ENCODE measurements at places on chromosomes 11 and 22.
A peak's percentile ranks its signal among the peaks of the same experiment; 100 is the strongest.

DNA sequence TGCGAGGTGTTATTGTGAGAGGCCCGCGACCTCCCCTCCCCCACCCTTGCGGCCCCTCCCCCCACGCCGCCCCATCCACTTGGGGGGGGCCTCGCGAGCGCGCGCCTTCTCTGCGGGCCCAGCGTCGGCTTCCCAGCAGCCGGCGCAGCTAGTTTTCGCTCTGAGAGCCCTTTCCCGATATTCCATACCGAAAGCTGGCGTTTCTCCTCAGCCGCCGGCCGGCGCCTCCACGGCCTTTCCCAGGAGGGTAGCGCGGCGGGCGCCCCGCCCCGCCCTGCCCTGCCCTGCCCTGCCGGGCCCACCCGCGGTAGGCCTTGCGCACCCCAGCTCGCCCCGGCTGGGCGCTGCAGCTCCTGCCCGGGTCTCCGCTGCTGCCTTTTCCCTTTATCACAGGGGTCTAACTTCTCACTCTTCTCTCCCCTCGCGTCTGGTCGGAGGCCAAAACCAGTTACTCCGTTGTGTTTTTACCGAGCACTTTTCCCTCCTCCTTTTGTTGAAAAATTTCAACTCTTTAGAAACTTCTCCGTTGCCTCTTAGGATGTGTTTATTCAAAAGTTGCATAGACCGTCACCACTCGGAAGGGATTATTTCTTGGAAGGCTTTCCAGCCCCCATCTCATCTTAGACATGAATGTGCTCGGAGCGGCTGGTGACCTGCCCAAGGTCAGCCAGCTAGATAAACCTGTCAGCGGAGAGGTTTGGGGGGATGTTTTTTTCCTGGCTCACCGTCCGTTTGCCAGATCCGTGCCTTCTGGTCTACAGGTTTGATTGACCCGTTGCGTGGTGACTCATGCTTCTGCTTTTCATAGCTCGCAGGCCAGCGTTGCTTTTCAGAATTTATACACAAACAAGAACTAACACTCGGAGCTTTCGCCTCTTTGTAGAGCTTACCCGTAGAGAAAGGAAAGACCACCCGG is 648 bp downstream of the PAFAH1B2 start:
- DNase-seq: peak; percentile 30

GRCh38 chr11:44955015-44955738 is 4.5 kb upstream of the TP53I11 start:
- DNase-seq: no peak

DNA sequence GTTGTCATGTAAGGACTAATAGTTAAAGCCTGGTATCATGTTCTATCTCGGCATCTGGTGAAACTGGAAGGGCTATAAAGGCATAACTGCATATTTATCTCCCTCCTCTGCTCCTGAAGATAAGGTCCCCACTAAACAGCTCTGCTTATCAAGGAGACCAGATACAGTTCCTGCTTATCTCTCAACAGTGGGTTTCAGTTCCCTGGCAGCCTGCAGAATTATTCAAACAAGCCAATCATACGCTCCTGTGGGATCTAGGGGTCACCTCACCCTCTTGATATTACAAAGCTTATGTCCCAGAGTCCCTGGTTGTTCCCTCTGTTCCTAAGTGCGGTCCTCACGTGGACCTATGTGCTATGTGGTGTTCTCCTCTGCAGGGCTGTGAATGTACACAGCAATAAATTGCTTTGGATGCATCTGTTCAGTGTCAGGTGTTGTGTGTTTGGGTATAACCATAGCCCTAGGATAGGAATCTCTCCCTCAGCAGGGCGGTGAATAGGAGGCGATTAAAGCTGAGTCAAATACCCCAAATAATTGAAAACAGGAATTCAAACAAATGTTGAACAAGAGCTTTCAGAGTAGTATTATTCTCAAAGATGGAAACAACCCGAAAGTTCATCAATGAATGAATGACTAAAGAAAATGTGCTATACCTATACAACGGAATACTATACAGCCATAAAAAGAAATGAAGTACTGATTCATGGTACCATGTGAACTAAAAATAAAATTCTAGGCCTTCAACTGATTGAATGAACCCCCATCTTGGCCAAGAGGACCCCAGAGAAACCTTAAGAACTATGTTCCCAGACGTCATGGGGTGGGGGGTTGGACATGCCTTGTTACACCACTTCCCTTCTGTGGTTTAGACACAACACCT is 3.1 kb upstream of the OOSP4A start:
- DNase-seq: no peak

GRCh38 chr22:23184764-23185113 is 4.4 kb downstream of the BCR start:
- no peak for DNase-seq

DNA sequence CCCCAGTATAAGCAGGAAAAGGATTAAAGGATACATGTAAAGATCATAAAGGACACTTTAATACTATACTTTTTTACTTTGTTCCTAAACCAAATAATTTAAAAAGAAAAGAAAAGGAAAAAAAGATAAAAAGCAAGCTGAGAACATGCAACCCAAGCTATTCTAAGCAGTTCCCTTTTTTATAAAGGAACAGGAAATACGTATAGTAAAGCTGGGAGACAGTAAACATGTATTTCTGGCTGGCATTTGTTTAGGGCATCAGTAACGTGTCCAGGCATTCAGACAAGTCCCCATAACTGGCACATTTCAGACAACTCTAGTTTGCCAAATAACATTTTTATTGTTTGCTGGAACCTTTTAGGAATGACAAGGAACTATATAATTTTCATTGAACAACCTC is 24.9 kb downstream of the BCO2 start:
- no peak for DNase-seq

- no peak for DNase-seq
Observed at GRCh38 chr11:105548359-105548758, 61.5 kb upstream of the GRIA4 start.

- DNase-seq: no peak
Observed at GRCh38 chr22:32531228-32531627, 56.6 kb downstream of the FBXO7 start.

- no peak for DNase-seq
Observed at GRCh38 chr11:59437770-59438169, 1.5 kb downstream of the OR5A1 start.

- DNase-seq: no peak
Observed at GRCh38 chr11:57513911-57514537, 1.5 kb downstream of the SLC43A1 start.

DNA sequence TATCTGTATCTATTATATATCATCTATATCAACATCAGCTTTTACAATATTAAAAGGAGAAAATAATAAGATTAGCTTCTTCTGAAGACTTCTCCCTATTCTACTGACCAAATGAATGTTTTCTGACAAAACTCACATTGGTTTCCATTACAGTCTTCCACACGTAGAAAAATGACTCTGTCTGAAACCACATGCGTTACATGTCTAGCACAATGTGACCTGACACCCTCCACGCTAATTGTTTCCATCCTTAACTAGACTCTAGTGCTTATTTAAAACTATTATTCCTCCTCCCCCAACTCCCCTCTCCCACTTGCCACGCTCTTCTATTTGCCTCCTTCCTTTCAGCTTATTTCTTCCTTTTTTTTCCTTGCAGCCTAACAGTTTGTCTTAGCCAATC is 172.1 kb downstream of the ADAMTS15 start:
- DNase-seq: no peak

DNA sequence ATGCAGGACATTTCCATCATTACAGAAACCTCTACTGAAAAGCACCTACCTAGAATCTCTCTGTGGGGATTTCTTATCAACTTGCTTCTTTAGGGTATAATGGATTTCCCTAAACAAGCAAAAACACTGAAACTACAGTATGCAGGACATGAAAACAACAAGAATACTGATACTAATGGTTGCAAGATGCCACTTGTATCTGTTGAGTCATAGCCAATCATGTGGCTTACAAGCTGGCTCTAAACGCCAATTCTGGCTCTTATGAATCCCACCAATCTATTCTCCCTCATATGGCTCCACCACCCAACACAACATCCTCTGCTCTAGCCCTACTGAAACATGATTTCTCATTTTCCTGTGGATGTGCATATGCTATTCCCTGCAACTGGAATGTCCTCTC is 22.6 kb downstream of the TENM4 start:
- DNase-seq: no peak

GRCh38 chr11:81870815-81871214 is 862.8 kb downstream of the FAM181B start:
- DNase-seq: no peak

GRCh38 chr22:36684841-36685240 is 18.7 kb downstream of the CACNG2 start:
- DNase-seq: no peak

- DNase-seq: no peak
Observed at GRCh38 chr11:134915212-134915611, 503.2 kb upstream of the B3GAT1 start.

- no peak for DNase-seq
Observed at GRCh38 chr11:130314184-130314749, 450 bp downstream of the ZBTB44 start.

GRCh38 chr11:38791346-38791961 is 2193.4 kb upstream of the RAG2 start:
- DNase-seq: peak; percentile 36

- no peak for DNase-seq
Observed at GRCh38 chr11:72436661-72437060, 2.3 kb upstream of the CLPB start.

- DNase-seq: no peak
Observed at GRCh38 chr11:13339195-13340153, 61.9 kb downstream of the BMAL1 start.

- DNase-seq: no peak
Observed at GRCh38 chr11:104484804-104485554, 321.0 kb upstream of the PDGFD start.

- no peak for DNase-seq
Observed at GRCh38 chr11:115222863-115223530, 281.2 kb downstream of the CADM1 start.

- no peak for DNase-seq
Observed at GRCh38 chr11:111097191-111097590, 148.3 kb upstream of the POU2AF2 start.

DNA sequence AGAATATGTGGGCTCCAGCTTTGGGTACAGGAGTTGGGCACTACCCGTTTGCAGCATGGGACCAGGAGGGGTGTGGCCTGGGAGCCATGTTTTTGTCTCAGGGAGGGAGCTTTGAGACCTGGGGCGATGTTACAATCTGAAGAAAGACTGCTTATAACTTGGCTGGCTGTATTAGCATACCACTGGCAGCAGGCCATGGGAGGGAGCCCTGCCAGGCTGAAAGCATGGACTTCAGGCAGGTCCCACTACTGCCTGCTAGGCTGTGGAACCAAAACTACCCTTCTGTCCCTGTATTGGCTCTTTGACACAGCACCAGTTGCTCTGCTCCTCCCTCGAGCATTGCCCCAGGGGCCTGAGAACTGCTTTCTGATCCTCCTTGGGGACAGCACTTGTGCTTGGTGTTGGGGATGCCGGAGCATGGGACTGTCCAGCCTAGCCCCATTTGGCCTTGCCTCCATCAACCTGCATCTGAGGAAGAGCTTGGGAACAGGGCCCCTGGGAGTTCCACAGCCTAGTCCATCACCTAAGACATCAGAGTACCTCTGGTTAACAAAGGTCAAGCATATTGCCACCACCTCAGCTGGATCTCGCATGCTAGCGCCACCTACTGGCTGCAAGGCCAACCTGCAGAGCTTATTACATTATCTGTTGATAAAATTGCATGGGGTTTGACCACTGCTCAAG is 217.4 kb downstream of the SBF2 start:
- no peak for DNase-seq

DNA sequence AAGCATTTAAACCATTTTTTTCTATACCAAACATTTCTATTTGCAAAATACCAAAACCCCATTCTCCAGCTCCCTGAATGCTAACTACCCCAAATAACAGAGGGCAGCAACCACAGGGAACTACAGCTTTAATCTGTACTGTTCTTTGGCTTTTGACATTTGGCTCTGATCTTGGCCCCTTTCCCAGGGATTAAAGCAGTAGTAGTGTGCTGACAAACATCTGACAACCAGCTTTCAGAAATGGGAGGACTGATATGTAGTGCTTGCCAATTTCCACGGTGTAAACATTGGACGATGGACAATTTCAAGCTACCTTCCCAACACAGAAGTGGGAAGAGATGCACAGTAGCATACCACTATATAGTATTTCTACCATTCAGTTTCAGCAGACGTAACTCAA is 88.4 kb upstream of the TEAD1 start:
- DNase-seq: no peak

DNA sequence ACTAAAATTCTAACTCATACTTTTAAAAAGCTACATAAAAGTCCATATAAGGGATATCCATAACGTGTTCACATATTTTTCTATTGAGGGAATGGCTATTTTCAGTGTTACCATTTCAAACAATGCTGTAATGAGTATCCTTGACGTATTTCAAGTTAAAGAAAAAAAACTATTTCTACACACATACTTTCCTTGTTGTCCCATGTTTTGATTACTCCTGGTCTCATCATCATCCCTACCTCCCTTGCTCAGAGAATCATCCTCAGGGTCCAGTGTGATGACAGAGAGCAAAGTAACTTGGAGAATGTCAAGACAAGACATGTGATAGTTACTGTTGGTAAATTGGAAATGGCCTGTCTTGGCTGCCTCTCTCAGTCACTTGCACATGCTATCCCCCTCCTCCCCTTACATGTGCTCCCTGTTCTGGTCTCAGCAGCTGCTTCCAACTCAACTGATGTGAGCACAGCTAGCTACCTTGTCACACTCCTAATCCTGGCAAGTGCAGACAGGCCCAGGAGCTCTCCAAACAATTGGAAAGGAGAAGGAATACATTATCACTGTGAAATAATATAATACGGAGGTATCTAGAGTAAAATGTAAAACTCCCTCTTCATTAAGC is 21.8 kb downstream of the NUMA1 start:
- no peak for DNase-seq

- no peak for DNase-seq
Observed at GRCh38 chr22:43554694-43555365, 143.0 kb downstream of the MPPED1 start.

GRCh38 chr11:27894552-27894951 is 194.3 kb upstream of the BDNF start:
- no peak for DNase-seq

DNA sequence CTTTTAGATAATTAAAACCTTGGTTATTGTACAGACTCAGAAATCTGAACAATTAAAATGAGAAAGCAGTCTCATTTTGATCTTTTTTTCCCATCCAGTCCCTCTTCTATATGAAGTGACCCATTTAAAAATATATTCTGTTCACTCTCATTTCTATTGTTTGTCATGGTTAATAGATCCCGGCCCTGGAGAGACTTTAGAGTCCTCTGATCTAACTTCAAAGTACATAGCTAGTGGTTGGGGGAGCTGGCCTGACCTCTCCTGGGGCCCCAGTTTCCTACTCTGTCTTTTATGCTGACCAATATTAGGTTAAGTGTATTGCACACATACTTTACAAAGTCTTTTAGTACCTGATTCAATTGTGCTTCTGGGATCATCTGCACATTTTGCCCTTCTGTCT is 13.5 kb downstream of the MRPL48 start:
- DNase-seq: no peak

DNA sequence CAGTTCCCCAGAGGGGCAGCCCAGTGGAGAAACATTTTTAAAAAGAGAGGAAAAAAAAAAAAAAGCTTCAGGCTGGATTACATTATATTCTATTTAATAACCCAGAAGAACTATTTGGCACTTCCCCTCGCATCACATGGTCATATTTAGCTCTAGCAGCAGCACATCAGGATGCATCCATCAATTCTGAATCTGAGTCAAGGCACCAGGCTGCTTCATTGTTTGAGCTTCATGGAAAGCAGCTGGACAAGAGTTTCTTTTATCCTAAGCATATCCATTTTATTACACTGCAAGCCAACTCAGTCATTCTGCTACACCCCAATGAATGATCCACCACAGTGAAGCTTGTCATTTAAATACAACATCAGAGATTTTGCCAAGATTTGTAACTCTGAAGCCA is 10.0 kb downstream of the SPTY2D1 start:
- DNase-seq: no peak

Measured in right renal cortex interstitium (tissue), 3 donors.